ENCODE measurements at places on chromosomes 3 and 15.

DNA sequence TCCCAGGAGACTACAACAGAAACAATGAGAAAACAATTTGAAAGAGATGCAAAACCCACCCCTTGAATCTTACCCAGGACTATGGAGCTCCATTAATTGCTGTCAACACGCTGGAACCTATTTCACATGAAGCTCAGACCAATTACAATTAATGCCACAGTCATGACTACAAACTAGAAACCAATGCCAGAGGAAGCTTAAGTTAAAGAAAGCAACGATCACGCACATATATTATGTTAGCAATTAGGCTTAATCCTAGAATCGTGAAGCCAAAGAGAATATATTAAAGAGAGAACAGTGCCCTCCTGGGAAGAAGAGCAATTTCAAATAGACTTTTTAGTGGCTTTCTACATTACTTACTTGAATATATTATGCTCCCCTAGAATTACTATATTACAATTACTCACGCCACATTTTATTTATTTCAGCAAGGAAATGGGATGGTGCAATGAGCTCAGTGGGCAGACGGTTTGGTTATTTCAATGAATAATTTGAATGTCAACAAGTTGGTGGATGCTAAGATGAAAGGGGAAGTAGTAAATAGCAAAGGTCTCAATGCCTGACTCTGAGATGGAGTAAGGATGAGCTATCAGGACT, 125.5 kb downstream of the GREM1 start:
- DNase-seq: no peak

DNA sequence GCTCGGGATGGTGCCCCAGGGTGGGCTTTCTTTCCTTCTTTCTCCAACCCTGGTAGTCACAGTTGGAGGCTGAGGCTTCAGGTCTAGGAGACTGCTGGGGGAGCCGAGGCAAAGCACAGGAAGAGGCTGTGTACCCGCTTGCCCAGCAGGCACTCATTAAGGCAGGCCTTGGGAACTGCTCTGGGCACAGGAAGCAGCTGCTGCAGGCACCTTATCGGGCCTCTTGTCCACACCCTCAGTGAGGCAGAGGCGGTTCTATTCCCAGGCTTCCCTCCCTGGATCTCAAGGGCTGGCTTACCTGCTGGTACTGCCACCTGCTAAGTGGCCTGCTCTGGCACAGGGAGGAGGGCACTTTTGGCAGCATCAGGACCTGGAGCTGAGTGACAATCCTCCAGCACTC, 15.8 kb upstream of the GRM2 start:
- DNase-seq: no peak

DNA sequence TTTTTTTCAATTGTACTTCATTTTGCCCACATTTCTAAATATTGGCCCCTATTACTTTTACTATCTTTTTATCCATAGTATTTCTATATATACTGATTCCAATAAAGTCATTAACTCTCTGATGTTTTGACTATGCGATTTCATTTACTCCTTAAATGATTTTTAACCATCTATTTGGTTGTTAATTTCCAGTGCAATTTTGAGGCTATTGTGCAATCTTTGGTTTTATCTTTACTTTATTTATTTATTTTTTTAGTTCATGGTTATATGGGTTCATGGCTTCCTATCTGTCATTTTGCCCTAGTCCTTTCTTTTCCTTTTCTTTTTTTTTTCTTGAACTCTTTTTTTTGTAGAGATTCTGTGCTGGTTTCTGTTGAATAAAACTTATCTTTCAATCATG, 1408.0 kb upstream of the GBE1 start:
- no peak for DNase-seq

GRCh38 chr3:125280668-125281361, 68.3 kb upstream of the SLC12A8 start:
- DNase-seq: no peak

GRCh38 chr3:64070704-64071103, 47.4 kb upstream of the PSMD6 start:
- no peak for DNase-seq

DNA sequence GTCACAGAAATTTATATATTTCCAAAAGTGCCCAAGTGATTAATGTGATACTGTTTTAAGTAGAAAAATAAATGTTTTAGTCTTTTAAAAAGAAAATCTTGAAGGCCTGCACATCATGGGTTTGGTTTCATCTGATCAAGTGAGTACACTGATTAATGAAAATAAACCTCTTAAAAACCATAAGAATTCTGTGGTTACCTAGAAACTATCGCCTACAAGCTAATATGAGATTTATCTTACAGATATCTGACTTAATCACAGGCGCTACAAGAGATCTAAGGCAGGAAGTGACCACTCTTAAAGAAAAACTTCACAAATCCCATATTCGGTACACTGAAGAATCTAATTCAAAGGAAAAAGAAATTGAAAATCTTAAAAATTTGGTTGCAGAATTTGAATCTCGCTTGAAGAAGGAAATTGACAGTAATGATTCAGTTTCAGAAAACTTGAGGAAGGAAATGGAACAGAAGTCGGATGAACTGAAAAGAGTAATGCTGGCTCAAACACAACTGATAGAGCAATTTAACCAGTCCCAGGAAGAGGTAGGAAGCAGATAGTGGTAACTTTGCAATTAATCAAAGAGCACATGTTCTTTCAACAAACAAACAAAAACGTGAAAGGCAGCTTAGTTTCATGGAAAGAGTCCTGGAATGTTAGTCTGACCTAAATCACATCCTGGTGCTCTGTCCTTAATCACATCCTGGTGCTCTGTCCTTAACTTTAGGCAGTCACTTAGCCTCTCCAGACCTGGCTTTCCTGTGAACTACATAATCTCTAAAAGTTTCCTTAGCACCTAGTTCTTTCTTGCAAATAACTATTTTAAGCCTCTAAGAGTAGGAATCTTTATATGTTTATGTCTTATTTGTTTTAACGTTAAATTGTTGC, 131.8 kb downstream of the CCNL1 start:
- no peak for DNase-seq

DNA sequence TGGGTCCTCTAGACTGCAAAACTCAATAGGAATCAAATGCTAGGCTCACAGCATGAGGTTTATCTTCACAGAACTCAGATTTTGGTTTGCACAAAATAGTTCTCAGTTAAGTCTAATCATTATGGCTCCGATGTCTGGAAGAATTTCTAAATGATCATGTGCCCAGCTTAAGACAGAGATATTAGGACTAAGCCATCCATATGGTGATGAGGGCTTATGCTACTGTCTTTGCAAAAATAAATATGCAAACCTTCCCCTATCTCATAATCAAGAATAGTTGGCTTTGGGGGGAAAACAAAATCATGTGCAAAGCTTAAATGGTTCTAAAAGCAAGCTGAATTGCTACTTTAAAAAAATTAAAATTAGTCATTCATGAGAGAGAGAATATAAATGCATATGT, 96.5 kb downstream of the CFAP20DC start:
- DNase-seq: no peak

DNA sequence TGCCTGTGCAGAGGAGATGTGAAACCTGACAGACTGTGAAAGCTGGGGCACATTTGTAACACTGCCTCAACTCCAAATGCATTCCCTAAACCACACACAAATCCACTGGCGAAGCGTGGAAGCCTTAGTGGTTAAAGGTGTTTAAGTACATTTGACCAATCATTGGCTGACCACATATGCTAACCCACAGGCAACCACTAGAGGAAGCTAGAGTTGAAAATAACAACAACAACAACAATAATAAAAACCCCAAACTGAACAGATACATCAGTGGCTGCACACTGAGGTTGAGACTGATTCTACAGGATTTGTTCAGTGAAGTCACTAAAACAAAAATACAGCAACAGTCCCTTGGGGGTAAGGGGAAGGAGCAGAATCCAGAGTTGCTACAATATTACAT, 129.7 kb downstream of the TJP1 start:
- DNase-seq: no peak

DNA sequence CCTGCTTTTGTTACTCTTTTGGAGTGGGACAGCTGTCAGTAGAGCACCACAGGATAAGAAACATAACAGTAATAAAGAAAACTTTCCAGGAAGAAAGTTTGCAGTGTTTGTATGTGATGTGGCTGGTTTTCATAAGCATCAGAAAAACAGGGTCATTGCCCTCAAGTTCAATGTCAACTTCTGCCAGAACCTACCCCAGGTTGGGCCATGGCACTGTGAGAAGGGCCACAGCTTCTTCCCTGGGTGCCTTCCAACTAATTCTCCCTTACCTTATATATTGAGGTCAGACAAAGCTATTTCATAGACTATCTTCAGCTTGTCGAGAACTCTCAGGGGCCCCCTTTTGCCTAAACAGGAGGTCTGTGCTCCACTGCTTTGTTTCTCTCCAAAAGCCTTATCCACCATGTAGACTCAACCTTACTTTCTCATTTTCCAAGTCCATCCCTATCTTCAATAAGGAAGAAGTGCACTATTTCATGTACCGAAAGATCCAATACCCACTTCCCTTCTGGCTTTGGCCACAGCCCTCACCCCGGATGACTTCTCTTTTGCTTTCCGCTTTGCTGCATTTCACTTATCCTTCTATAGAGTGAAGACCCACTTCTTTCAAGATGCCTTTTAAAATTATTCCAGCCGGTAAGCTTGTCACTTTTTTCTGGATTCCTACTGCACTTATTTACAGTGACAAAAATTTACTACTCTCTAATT, 38.2 kb upstream of the PLCL2 start:
- DNase-seq: no peak

DNA sequence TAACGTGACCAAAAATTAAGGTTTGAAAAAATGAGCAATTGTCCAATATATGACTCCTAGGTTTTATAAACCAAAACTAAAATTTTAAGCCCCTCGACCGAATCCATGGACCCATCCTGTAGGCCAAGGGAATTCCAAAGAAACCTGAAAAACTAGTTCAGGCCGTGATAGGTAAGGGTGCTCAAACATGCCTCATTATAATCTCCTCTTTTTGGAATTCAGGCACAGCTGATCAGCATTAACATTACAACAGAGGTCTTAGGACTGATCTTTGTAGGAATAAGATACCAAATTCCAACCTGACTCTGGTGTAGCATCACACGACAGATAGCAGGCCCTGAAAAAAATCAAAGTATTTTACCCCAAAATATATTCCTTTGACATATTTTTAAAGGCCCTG, 155.7 kb downstream of the NEK10 start:
- no peak for DNase-seq

DNA sequence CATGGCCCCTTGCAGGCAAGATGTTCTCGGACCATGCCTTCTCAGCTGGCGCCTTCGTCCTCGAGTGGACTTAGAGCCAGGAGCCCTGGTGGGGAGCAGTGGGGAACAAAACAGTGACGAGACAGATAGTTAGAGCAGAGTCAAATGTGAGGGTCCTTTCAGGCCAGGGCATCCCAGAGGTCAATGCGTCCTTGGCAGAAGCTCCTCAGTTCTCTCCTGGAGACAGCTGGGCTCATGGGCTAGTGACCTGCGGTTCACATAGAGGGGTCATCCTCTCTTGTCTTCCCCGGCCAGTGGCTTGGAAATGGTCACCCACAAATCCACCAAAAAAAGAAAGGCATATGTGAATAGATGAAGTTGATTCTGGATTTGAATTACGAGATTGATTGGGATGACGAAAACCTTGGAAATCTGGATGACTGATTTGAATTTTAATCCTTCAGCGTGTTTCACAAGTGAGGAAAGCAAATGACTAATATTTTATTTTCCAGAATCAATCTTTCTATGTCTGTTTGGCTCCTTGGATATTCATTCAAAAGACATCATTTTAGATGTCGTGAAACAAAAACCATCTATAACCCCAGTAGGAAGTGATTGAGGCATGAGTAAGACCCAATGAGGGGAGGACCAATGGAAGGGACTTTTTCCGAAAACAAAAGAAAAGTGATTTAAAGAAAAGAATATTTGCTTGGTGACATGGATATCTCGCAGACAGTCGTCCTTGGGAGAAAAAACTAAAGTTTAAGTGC, 84.5 kb downstream of the ASB7 start:
- no peak for DNase-seq

GRCh38 chr3:69058947-69059224, 6.8 kb upstream of the TMF1 start:
- no peak for DNase-seq

GRCh38 chr3:46557814-46558183, 8.3 kb downstream of the LRRC2 start:
- DNase-seq: no peak

DNA sequence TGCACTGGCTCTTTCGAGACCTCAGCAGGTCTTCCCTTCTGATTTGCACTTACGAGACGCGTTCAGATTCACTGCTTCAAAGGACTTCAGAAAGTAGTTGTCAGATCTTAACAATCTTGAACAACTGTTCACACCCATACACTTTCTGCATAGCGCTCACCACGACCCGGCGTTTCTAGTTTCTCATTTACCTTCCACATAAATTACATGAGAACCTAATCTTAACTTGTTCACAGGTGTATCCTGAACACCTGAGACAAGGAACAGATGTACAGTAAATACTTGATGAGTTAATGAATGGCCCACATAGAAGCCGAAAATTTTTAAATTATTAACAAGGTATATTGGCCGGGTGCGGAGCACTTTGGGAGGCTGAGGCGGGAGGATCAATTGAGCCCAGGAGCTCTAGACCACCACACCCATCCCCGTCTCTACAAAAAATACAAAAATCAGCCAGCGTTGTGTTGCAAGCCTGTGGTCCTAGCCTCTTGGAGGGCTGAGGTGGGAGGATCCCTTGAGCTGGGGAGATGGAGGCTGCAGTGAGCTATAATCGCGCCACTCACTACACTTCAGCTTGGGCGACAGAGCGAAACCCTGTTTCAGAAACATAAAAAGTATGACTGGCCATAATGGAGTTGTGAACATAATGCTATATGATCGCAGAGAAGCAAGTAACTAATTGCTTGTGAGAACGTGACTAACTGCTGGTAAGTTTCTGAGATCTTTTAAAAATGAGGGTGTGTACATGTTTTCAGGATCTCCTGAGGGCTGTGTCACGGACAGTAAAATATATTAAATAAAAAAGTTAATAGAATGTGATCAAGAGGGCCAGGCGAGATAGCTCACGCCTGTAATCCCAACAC, 984 bp upstream of the SMARCC1 start:
- DNase-seq: no peak

DNA sequence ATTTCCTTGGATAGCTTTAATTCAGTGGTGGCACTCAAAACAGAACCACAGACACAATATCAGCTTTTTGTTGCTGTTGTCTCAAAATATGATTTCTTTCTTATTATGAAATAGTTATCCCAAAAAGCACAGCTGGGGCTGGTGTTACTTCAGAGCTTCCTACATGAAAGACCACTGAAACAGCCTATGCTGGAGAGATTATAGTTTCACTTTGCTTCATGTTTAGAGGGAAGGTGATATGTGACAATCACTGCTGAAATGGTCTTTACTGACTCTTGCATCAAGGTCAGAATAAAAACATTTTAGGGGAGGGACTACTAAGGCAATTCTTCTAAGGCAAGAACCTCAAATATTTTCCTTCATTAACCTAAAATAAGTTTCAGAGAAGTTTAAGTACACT, 190.7 kb downstream of the TNIK start:
- DNase-seq: no peak

GRCh38 chr3:49157289-49157688, 8.8 kb downstream of the CCDC71 start:
- DNase-seq: no peak

GRCh38 chr15:86725628-86726027, 646.0 kb downstream of the AGBL1 start:
- DNase-seq: no peak

All from activated T-helper 1 cell treated with Interleukin-2 at 50 U/mL for 16 hours (primary cell).